ENCODE measurements at places on chromosomes 6 and 20. TPM values are rescaled to one million over a fixed set of nuclear protein-coding genes. Genes with fewer than 3 reads are reported as not detected.

Gene HLA-DQA1
- not detected for total RNA-seq

Gene FAM83C
- not detected for total RNA-seq

Gene UNC5CL
- total RNA-seq = not detected

Gene OOEP
- not detected for total RNA-seq

Gene PLN
- total RNA-seq = not detected

Gene PDYN
- not detected for total RNA-seq

Gene TRIM40
- total RNA-seq = not detected

Gene HLA-DQB1
- total RNA-seq = not detected

Measured in vein endothelial cell (primary cell).